NCI-H2029 treated with DMSO at 0.1 percent for 48 hours (cell line): ENCODE measurements at places on chromosomes 3 and 15.

GRCh38 chr3:194001-194400, 2.6 kb upstream of the CHL1 start:
- no peak for DNase-seq

DNA sequence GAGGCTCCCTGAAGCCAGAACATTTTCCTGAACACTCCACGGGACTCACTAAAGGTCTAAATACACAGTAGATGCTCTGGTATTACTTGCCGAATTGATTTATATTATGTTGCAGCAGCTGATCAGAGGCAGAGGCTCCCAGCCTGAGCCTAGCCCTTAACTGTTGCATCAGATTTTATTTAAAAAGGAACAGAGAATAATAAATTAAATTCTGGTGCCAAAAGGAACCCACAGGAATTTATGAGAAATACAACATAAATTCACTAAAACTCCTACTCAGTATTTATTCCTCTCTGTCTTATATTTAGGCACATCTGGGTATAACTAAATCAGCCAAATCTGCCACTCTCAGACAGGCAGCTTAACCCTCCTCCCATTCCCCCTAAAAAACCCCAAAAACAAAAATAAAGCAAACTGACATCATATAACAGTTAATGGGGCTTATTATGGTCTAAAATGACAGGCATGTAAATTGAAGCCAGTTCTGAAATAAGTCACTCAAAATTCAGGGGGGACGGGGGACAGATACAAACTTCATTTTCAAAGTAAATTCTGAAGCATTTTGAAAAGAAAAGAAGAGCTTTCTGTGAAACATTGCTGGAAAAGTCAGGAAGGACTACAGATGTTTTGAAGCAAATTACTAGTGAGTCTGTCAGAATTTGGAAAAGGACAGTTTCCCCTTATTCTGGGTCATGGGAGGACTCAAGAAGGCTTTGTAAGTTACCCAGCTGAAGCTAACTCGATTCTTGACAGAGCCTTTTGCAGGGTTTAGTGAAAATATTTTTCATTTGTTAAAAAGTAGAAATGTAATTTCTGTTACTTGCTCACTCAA, 53.8 kb upstream of the CORO2B start:
- DNase-seq: no peak

DNA sequence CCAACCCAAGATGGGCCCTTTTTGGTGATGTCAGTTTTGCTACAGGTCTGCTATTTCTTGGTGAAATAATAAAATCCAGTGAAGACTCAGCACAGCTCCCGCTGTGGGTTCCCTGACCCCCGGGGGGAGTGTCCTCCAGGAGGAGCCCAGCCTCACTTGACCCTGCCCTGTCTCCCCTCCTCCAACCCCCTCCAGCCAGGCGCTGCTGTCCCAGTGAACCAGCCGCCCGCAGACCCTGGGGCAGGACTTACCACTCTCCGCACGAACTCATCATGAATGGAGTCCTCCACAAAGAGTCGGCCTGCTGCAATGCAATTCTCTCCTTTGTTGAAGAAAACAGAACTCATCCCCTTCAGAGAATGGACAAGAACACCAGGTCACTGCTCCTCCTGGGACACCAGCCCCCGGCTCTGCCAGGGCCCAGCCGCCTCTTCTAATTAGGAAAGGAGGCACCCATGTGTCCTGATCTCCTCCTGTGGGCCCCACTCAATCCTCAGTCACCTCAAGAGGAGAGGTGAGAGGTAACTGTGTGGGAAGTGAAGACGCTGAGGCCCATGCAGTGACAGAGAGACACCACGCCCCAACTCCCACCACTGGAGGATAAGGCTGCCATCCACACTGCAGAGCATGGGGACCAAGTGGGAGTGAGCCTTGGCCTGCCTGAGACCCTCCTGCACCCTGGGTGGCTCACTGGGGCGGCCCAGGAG, 28.8 kb upstream of the SLC41A3 start:
- no peak for DNase-seq

- DNase-seq: no peak
Observed at GRCh38 chr15:74415966-74416916, 17.5 kb downstream of the SEMA7A start.

DNA sequence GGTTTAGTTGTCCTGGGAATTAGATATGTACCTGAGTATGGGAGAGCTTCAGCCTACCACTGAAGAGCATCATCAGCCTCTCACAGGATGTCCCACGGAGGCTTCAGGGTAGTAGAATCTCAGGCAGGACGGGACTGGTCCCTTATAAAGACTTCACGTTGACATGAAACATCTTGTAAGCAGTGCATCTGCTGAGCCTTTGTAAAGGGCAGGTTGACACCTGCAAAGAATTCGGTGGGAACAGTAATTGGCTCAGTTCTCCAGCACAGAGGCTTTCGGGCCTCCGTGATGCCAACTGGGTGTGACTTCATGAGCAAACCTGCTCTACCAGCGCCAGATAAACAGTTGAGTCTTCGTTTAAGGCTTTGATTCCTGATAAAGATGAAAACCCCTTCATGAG, 26.9 kb upstream of the AVEN start:
- DNase-seq: no peak

DNA sequence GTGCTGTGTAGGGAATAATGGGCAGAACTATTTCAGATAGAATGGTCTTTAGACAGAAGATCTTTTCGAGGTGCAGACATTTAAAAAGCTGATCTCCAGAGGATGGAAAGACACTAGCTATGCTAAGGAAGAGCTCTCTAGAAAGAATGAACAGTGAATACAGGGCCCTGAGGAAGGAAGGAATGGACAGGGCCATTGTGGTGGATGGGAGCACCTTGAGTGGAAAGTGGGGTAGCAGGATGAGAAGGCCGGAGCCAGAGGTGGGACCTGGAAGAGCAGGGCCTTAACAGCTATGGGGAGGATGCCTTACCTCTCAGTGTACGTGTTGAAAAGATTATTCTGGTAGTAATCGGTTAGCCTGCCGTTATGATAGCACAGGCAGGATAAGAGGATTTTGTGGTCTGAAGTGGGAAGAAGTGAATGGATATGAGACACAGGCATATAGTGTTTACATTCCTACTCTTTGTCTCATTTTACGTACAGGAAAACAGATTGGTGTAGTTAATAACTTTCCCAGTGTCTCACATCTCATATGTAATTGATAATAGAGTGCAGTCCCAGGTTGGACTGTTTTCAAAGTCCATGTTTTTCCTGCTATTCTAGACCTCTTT, 172.4 kb downstream of the KLHL25 start:
- DNase-seq: no peak

DNA sequence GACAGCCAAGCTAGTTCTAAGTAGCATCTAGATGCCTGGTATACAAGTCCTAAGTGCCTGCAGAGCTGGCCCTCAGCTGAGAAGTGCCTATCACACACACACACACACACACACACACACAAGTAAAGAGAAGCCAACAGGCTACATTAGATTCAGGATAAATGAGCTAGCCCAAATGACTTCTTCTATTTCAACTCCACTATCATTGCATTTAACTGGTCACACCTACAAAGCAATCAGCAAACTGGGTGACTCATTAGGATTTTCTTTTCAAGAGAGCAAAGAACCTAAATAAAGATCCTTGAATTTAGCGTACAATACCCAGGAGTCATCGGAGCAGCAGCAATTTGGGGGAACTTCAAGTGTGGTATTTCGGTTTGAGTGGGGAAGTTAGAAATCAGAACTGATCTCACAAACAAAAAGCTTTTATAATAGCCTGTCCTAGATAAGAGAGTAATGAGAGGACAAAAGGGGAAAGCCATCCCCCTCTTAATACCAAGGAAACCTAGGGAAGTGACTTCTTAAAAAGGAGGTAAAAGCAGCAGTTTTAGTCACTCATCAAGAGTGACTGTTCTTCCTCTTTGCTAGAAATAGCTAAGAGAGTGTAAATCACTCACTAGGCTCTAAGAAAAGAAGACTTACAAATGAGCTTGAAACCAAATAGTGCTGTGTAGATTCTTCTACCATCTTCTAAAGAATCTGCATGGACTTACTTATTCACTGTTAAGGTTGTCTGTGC, 112.7 kb downstream of the TNIK start:
- no peak for DNase-seq

GRCh38 chr3:44235604-44236484, 5.8 kb upstream of the TOPAZ1 start:
- DNase-seq: peak; percentile 92

- peak; percentile 31 for DNase-seq
Observed at GRCh38 chr3:197847866-197848401, 56.9 kb downstream of the LRCH3 start.

DNA sequence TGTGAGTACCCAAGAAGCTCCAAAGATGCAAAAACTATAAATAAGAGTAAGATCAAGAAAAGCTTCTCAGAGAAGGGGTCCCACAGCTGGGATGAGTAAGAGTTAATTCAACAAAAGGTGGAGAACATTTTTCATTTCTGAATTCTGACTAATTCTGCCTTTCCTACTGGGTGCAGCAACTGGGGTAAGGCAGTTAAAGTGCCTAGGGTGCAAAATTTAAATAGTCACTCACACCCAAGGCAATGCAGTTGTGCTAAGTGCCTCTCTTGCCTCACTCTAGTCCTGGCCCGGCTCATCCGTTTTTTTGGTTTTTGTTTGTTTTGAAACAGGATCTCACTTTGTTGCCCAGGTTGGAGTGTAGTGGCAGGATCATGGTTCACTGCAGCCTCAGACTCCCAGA, 240.2 kb downstream of the TP63 start:
- no peak for DNase-seq

DNA sequence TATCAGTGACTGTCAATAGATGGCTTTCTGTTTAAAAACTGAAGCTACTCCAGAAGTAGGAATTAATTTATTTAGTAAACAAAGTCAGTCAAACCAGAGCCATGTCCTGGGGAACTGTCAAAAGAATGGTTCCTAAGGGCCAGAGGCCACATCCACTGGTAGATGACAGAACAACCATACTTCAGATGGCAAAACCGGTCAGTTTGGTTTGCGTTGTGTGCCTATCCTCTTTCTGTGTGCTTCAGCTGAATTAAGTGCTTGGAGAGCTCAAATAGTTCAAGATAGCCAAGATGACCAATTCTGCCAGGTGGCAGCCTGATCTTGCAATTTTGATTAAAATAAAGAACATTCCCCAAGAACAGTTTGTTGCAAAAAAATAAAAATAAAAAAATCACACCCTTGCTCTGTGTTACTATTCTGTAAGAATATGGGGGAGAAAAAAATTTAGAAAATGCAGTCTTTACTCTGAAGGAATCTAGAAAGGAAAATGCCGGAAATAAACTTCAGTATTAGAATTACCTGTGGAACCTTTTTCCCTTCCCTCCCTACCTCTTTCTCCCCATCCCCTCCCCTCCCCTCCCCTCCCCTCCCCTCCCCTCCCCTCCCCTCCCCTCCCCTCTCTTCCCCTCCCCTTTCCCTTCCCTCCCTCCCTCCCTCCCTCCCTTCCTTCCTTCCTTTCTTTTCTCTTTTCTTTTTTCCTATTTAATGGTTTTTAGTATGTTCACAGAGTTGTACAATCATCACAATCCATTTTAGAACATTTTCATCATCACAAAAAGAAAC, 2.5 kb downstream of the MAP3K13 start:
- peak; percentile 85 for DNase-seq

DNA sequence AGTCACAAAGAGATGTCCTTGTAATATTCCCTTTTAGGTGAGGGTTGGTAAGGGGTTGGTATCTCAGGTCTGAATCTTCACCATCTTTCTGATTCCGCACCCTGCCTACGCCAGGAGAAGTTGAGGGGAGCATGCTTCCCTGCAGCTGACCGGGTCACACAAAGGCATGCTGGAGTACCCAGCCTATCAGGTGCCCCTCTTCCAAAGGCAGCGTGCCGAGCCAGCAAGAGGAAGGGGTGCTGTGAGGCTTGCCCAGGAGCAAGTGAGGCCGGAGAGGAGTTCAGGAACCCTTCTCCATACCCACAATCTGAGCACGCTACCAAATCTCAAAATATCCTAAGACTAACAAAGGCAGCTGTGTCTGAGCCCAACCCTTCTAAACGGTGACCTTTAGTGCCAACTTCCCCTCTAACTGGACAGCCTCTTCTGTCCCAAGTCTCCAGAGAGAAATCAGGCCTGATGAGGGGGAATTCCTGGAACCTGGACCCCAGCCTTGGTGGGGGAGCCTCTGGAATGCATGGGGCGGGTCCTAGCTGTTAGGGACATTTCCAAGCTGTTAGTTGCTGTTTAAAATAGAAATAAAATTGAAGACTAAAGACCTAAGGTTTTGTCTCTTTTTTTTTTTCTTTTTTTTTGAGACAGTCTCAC, 19.8 kb downstream of the TYRO3 start:
- no peak for DNase-seq

- DNase-seq: no peak
Observed at GRCh38 chr15:68278595-68279405, 1.3 kb downstream of the FEM1B start.

- no peak for DNase-seq
Observed at GRCh38 chr3:153853163-153853562, 268.0 kb upstream of the ARHGEF26 start.

GRCh38 chr3:150253622-150254021, 154.5 kb upstream of the TSC22D2 start:
- DNase-seq: no peak

DNA sequence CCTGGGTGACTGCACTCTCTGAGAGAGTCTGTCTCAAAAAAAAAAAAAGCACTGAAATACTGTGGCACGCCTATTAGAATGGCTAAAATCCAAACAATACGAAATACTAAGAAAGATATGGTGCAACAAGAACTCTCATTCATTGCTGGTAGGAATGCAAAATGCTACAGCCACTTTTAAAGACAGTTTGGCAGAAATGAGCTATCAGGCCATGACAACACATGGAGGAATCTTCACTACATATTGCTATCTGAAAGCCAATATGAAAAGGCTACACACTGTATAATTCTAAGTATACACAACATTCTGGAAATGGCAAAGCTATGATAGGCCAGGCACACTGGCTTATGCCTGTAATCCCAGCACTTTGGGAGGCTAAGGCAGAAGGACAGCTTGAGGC, 18.8 kb downstream of the DPPA2 start:
- no peak for DNase-seq

- DNase-seq: no peak
Observed at GRCh38 chr3:127392156-127392490, 104.3 kb upstream of the PRR20G start.

GRCh38 chr3:162847511-162847910, 1350.9 kb downstream of the OTOL1 start:
- no peak for DNase-seq

- DNase-seq: no peak
Observed at GRCh38 chr3:88041005-88041404, 17.8 kb downstream of the CGGBP1 start.

DNA sequence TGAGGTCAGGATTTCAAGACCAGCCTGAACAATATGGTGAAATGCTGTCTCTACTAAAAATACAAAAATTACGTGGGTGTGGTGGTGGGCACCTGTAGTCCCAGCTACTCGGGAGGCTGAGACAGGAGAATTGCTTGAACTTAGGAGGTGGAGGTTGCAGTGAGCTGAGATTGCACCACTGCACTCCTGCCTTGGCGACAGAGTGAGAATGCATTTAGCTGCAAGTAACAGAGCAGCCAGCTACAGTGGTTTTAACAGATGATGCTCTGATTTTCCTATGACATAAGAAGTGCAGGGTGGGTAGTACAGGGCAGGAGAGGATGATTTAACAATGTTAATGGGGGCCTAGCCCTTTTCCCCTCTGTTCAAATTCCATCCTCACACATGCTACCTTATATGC, 267.9 kb downstream of the RPLP1 start:
- DNase-seq: no peak
